ENCODE measurements at places on chromosomes 5 and 9.

DNA sequence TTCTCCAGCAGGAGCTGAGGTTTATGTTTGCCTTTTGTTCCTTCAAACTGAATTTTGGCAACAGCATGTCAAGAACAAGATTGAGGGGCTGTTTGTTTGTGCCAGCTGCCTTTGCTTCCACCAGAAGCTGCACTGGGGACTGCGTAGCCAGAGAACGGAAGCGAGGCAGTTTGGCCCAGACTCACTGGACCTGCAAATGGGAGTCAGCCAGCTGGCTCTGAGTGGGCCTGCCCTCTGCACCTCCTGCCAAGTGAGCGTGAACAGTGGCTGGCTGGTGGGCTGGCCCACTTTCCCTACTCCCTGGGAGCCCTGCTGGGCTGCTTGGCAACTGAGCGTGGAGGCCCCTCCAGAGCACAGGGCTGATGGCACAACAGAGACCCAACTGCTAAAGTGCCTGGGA, 111.6 kb downstream of the GALNT10 start:
- H3K4me3 ChIP-seq, result no peak overlapping the region
- H3K4me1 ChIP-seq, result no peaks in the 10 kb centered on the region
- H3K27ac ChIP-seq, result no peak overlapping the region
- DNase-seq, result no peak
- H3K27me3 ChIP-seq, result no peaks in the 10 kb centered on the region
- H3K36me3 ChIP-seq, result peaks cover 59% of the 10 kb centered on the region

- peak overlapping the region; percentile 37 for H3K4me3 ChIP-seq
- peak overlapping the region; percentile 94 for H3K27ac ChIP-seq
- DNase-seq, result peak; percentile 64
- H3K36me3 ChIP-seq, result no peaks in the 10 kb centered on the region
- peaks cover 3% of the 10 kb centered on the region for H3K27me3 ChIP-seq
- H3K4me1 ChIP-seq, result peaks cover 46% of the 10 kb centered on the region
These were observed 5.3 kb downstream of the SLC34A1 start for GRCh38 chr5:177389241-177390169.

GRCh38 chr5:83856881-83857280, 136.2 kb upstream of the HAPLN1 start:
- no peaks in the 10 kb centered on the region for H3K36me3 ChIP-seq
- no peak overlapping the region for H3K27ac ChIP-seq
- no peak overlapping the region for H3K4me3 ChIP-seq
- H3K4me1 ChIP-seq, result no peaks in the 10 kb centered on the region
- no peak for DNase-seq

DNA sequence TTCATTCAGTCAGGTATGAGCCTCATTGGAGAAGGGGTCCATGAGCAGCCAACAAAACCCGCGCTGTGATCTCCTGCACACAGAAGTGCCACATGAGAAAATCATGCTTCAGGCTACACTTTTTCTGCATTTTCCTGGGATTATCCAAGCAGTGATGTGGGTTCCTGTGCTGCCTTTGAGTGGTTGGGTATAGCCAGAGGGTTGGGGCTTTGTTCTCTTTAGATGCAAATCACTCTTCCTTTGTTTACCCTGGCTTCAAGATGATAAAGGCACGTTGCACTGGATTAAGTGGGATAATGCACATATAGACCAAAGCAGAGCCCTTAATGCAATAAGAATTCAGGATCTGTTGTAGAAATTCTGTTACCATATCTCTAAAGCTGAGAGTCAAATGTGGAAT, 18.7 kb downstream of the ECM2 start:
- H3K4me3 ChIP-seq, result no peak overlapping the region
- no peaks in the 10 kb centered on the region for H3K4me1 ChIP-seq
- peaks cover 3% of the 10 kb centered on the region for H3K36me3 ChIP-seq
- H3K27ac ChIP-seq, result no peak overlapping the region
- no peaks in the 10 kb centered on the region for H3K27me3 ChIP-seq
- DNase-seq, result no peak

GRCh38 chr9:102975251-102975650, 19.9 kb upstream of the CYLC2 start:
- no peak for DNase-seq
- no peaks in the 10 kb centered on the region for H3K36me3 ChIP-seq
- no peaks in the 10 kb centered on the region for H3K4me1 ChIP-seq
- no peak overlapping the region for H3K4me3 ChIP-seq
- no peak overlapping the region for H3K27ac ChIP-seq

DNA sequence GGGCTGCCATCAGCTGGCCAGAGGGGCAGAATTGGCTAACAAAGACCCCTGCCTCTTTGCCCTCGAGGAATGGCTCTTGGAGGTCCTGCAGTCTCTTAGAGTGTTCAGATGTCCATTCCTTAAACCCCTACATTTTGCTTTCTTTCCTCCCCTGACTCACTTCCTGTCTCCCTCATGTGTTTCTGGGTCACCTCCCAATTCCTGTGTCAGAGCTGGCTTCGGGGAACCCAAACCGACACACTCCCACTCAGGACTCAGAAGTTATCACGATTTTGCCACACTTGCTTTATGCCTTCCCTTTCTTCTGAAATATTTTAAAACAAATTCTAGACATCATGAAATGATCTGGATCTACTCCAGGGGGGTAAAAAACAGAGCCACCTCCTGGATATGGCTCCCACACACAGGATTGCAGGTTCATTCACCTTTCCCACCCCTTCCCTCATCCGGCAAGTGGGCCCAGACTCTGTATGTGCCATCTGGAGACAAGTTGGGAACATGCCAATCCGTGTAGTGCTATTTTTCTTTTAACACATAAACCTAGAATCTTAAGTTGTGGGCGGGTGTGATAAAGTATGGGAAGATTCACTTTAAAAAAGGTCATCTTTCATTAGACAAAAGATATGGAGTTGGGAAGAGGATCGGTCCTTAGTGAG, 145.7 kb downstream of the NXNL2 start:
- no peaks in the 10 kb centered on the region for H3K36me3 ChIP-seq
- H3K4me1 ChIP-seq, result no peaks in the 10 kb centered on the region

GRCh38 chr5:159582756-159583541, 252.7 kb upstream of the IL12B start:
- no peaks in the 10 kb centered on the region for H3K4me1 ChIP-seq
- no peak for DNase-seq
- H3K4me3 ChIP-seq, result no peak overlapping the region
- peaks cover 5% of the 10 kb centered on the region for H3K27me3 ChIP-seq
- no peak overlapping the region for H3K27ac ChIP-seq
- H3K36me3 ChIP-seq, result no peaks in the 10 kb centered on the region

DNA sequence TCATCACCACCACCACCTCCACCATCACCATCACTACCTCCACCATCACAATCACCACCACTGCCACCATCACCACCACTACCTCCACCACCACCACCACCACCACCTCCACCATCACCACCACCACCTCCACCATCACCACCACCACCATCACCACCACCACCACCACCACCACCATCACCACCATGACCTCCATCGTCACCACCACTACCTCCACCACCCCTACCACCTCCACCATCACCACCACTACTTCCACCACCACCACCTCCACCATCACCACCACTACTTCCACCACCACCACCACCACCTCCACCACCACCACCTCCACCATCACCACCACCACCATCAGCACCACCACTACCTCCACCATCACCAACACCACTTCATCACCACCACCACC, 23.5 kb upstream of the ADCY2 start:
- no peak overlapping the region for H3K4me3 ChIP-seq
- no peaks in the 10 kb centered on the region for H3K4me1 ChIP-seq
- no peak for DNase-seq
- H3K27me3 ChIP-seq, result no peaks in the 10 kb centered on the region
- no peak overlapping the region for H3K27ac ChIP-seq
- H3K36me3 ChIP-seq, result no peaks in the 10 kb centered on the region

- H3K27me3 ChIP-seq, result no peaks in the 10 kb centered on the region
- H3K4me3 ChIP-seq, result no peak overlapping the region
- DNase-seq, result no peak
- no peak overlapping the region for H3K27ac ChIP-seq
- peaks cover 2% of the 10 kb centered on the region for H3K36me3 ChIP-seq
- no peaks in the 10 kb centered on the region for H3K4me1 ChIP-seq
These were observed 18.6 kb upstream of the TJP2 start for GRCh38 chr9:69155341-69156030.

DNA sequence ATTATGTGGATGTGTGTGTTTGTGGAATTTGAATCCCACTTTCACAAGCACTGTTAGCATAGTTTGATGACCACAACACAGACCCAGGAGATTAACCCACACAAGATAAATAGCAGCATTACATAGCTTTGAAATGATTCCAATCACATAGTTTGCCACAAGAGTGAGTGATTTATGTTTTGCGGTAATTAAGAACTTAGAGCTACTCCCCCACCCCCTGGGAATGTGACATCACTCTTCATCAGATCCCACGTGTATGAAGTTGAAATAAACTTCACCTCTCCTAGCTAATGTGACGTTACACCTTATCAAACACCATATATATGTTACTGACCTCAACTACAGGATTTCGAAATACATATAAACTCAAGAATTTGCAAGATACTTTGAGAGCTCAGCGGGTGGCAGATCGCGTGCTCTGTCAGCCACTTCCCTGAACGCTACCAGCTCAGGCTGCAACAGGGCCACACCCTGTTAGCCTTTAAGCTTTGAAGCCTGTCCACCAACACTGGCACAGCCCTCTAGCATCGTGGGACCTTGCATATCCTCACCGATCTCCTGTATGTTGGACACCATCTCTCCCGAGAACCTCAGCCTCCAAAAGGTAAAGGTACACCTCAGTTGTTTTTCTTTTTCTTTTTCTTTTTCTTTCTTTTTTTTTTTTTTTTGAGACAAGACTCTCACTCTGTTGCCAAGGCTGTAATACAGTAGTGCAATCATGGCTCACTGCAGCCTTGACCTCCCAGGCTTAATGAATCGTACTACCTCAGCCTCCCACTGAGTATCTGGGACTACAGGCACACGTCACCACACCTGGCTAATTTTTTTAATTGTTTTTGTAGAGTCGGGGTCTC, 1.7 kb upstream of the AGTPBP1 start:
- H3K4me3 ChIP-seq, result peak overlapping the region; percentile 56
- peaks cover 11% of the 10 kb centered on the region for H3K27me3 ChIP-seq
- H3K36me3 ChIP-seq, result no peaks in the 10 kb centered on the region
- peak overlapping the region; percentile 83 for H3K27ac ChIP-seq
- H3K4me1 ChIP-seq, result peaks cover 42% of the 10 kb centered on the region

- no peaks in the 10 kb centered on the region for H3K27me3 ChIP-seq
- peak; percentile 49 for DNase-seq
- peaks cover 55% of the 10 kb centered on the region for H3K36me3 ChIP-seq
- H3K4me3 ChIP-seq, result peak overlapping the region; percentile 99
These were observed 1.2 kb downstream of the USP20 start for GRCh38 chr9:129836311-129837007.

GRCh38 chr9:98310752-98311392, 55.4 kb upstream of the TBC1D2 start:
- no peak for DNase-seq
- H3K27ac ChIP-seq, result no peak overlapping the region
- peaks cover 7% of the 10 kb centered on the region for H3K27me3 ChIP-seq

GRCh38 chr5:148970228-148970627, 92.6 kb downstream of the SH3TC2 start:
- no peak overlapping the region for H3K4me3 ChIP-seq
- no peaks in the 10 kb centered on the region for H3K36me3 ChIP-seq

DNA sequence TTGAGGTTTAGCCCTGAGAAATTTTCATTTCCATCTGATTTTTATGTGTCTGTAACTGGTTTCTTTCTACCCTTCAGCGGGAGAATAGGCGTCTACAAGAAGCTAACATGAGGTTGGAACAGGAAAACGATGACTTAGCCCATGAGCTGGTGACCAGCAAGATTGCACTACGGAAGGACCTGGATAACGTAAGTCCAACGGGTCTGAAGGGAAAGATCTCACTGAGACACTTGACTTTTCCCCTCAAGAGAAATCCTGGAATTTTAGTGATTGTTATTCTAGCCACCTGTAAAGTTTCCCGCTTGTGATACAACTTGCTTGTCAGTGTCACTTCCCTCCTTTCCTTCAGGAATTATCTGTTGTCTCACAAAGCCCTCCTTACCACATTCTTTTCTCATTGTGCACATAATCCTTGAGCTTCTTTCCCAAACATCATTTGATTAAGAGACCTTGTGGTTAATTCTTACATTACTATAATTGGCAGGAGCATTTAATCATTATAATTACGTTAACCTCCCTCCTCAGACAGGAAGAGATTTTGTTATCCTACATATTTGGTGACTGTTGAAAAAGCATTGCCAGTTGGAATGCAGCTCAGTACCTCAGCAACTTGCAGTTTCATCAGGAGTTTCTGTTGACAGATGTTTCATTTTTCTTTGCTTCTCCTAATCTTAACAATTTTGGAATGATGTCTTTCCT, 56.9 kb downstream of the GPR21 start:
- H3K4me3 ChIP-seq, result no peak overlapping the region
- peaks cover 21% of the 10 kb centered on the region for H3K36me3 ChIP-seq
- DNase-seq, result no peak
- H3K27me3 ChIP-seq, result no peaks in the 10 kb centered on the region
- H3K4me1 ChIP-seq, result peaks cover 3% of the 10 kb centered on the region

DNA sequence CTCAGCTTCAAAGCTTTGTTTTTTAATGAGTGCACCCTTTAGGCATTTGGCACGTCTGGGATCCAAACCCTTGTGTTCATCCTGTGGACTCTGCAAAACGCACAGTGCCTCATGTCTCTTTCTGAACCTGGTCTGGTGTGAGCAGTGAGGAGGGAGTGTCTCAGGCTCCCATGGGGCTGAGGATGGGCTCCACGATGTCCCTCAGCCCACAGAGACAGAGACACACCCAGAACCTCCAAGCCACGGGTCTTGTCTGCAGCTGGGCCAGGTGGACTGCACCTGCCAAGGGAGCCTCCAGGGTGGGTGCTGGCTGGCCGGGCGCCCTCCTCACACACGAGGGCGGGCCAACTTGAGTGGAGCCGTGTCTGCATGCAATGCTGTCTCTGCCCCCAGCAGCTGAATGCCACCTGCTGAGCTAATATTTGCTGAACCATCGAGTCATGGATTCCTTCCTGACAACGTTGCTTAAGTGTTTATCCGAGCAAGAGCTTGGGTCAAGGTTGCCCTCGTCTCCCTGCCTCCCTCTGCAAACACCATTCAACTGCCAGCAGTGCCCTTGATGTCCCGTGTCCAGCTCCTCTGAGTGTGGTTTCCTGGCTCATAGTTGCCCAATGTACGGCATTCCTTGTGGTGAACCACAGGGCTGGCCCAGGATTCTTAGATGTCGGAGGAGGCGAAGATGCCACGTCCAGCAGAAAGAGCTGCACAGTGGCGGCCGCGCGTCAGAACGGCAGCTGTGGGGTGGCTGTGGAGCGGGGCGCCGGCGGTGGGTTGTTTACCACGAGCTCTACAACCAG, 31.4 kb upstream of the LPCAT1 start:
- peak; percentile 10 for DNase-seq
- no peak overlapping the region for H3K4me3 ChIP-seq
- no peaks in the 10 kb centered on the region for H3K4me1 ChIP-seq
- H3K27ac ChIP-seq, result no peak overlapping the region

GRCh38 chr5:148844433-148845280, 18.2 kb downstream of the ADRB2 start:
- peak overlapping the region; percentile 50 for H3K27ac ChIP-seq
- DNase-seq, result no peak
- H3K4me3 ChIP-seq, result no peak overlapping the region
- H3K4me1 ChIP-seq, result peaks cover 65% of the 10 kb centered on the region

GRCh38 chr9:112866662-112867274, 23.9 kb downstream of the SLC46A2 start:
- no peak for DNase-seq
- H3K4me1 ChIP-seq, result peaks cover 15% of the 10 kb centered on the region
- no peaks in the 10 kb centered on the region for H3K27me3 ChIP-seq
- no peak overlapping the region for H3K4me3 ChIP-seq
- no peak overlapping the region for H3K27ac ChIP-seq
